ENCODE measurements at places on chromosomes 11 and 22.

GRCh38 chr11:12361682-12362081 is 15.7 kb upstream of the PARVA start:
- DNase-seq, result no peak

- DNase-seq, result no peak
Observed at GRCh38 chr22:19767427-19768341, 7.1 kb downstream of the TBX1 start.

GRCh38 chr11:74783241-74783871 is 34.7 kb downstream of the RNF169 start:
- DNase-seq, result no peak

DNA sequence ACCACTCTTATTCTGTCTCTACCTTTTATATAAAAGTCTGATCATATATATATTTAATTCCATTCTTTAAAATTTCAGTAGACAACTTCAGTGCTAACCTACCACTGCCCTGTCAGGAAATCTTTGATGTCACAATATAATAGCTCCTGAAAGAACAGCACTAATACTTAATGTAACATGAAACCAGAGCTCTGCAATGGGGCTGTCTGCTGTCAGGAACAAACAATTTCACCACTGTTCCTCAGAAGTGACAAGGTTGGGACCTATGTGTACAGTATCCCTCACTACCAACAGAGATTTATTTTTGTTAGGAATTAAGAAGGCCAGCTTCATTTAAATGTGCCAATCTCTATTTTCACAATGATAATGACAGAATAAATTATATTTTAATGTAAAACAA is 165.5 kb upstream of the C11orf58 start:
- no peak for DNase-seq

GRCh38 chr11:107777110-107777509 is 65.3 kb upstream of the SLN start:
- no peak for DNase-seq

DNA sequence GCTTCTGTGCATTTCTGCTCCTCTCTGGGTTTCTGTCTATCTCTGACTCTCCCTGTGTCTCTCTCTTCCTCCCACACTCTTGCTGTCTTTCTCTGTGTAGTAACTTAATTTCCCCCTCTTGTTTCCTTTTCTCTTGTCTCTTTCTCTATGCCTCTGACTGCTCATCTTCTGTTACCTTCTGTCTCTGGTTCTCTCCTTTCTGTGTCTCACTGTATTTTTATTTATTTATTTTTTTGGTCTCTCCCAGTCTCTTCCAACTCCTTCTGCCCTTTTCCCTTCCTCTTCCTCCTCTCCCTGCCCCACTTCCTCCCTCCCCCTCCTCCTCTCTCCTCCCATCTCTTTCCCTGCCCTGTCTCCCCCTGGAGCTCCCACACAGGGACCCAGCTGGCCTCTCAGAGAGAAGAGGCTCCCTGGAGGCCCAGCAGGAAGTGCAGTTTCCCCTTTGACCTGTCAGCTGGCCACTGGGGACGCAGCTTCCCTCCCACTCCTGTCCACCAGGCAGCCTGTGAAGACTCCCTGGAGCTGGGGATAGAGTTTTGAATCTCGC is 38.3 kb upstream of the MYH9 start:
- no peak for DNase-seq

DNA sequence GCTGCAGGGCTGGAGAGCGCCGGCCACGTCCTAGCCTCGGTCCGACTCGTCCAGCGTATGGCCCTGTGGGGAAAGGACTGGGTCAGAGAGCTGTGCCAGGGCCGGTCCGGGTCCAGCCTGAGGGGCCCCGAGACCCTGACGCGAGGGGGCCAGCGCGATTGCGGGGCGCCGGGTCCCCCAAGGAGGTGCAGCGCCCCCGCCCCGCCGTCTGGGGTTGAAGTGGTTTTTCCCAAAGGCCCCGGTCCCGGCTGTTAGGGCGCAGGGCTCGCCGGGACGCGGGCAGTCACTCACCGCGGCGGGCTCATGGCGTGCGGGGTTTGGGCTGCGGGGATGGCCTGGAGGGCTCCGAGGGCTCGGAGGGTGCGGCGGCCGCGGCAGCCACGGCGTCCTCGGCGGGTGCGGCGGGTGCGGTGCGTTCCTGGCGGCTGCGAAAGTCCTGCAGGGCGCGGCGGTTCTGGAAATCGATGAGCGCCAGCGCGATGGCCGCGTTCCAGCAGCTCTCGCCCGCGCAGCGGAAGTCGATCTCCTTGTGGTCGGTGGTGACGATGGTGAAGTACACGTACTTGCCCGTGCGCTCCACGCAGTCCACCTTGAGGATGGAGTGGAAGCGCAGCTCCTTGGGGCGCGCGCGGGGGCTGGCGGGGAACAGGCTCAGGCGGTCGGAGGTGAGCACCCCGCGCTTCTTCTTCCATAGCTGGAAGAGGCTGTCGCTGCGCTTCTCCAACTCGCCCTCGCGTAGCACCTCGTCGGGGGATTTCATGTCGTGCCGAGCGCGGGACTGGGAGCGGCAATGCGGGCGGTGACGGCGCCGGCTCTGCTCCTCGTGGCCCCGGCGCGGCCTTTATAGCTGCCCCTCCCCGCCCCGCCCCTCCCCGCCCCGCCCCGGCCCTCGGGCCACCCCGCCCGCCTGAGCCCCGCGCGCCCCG is at the start of gene PHLDA2:
TSS of gene PHLDA2 (minus strand) at position 816 of the 926 bp plus-strand sequence. CDS start at position 760, 56 bp downstream.
- DNase-seq, result no peak

DNA sequence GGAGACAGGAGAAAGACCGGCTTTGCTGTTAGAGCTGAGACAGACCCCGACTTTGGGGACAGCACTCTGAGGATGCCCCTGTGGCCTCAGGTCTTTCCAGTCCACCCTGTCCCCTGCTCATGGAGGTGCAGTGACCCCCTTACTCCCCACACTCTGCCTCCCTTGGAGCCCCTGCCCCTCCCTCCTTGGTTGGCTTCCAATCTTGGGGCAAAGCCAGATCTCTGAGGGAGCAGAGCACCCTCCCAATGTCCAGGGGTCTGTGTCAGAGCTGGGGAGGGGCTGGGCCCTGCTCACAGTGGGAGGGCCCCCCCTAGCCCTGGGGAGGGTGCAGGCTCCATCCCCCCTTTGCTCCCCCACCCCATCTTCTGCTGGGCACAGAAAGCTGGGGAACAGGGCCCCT is 50.0 kb downstream of the IGLL1 start:
- no peak for DNase-seq

DNA sequence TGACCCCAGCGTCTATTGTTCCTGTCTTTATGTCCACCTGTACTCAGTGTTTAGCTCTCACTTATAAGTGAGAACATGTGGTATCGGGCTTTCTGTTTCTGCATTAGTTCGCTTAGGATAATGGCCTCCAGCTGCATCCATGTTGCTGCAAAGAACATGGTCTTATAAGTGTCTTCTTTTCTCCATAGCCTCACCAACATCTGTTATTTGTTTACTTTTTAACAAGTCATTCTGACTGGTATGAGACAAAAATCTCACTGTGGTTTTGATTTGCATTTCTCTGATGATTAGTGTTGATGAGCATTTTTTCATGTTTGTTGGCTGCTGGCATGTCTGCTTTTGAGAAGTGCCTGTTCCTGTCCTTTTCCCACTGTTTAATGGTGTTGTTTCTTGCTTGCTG is 21.7 kb upstream of the SLN start:
- DNase-seq, result no peak

GRCh38 chr11:126410649-126411048 is 55.2 kb downstream of the ST3GAL4 start:
- no peak for DNase-seq

GRCh38 chr22:28594076-28594796 is 85.4 kb downstream of the TTC28 start:
- no peak for DNase-seq

- no peak for DNase-seq
Observed at GRCh38 chr11:78097666-78098385, 18.2 kb upstream of the NDUFC2 start.

- no peak for DNase-seq
Observed at GRCh38 chr11:10019906-10020682, 273.9 kb downstream of the SBF2 start.

GRCh38 chr11:86869531-86869930 is 69.2 kb downstream of the PRSS23 start:
- no peak for DNase-seq

DNA sequence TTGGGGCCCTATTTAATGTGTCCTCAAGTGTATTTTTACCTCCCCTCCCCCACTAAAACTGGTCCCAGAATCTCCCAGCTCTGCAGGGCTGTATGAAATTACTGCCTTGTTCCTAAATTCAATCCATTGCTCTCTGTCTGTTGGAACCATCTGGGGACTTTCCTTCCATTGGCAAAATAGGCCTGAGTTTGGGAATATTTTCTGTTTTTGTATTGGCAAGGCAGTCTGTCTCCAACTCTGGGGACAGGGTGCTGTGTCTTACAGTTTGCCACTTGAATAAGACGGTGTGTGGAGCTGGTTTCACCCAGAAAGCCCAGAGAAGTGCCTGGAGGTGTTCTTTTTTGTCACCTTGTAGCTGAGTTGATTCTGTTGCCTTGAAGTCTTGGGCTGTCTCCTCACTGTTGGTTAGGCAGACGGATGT is 1.3 kb downstream of the PACS1 start:
- no peak for DNase-seq

DNA sequence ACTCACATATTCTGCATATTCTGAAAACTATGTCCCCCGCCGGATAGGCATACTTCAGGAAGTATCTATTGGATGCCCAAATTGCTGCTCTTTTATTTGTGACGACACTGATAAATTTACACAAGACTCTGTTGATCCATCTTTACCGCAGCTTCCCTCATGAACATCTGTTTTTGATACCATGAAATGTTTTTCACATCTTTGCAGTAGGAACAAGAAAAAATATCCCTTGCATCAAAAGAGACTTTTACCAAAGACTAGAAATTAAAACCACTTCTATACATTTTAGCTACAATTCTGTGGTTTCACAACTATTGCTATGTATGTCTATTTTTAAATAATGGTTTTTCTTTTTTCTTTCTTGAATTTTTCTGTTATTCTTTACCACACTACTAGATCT is 15.3 kb downstream of the POU2AF2 start:
- DNase-seq, result no peak

DNA sequence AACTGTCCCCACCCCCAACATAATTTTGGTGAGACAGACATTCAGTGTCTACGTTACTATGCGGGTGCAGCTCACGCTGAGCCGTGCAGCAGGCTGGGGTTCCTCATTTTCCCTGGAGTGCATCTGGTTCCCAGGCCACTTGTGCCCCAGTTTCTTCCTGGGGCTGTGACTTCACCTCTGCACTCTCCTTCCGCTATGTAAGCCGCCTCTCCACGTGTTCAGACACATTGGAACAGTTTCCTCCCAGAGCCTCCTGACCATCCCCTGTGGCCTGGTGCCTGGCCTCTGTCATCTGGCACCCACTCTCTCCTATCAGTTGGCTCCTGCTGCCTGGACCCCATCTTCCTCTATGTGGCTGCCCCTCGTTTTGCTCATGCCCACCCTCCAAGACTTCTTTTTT is 46.2 kb upstream of the A4GALT start:
- DNase-seq, result no peak

DNA sequence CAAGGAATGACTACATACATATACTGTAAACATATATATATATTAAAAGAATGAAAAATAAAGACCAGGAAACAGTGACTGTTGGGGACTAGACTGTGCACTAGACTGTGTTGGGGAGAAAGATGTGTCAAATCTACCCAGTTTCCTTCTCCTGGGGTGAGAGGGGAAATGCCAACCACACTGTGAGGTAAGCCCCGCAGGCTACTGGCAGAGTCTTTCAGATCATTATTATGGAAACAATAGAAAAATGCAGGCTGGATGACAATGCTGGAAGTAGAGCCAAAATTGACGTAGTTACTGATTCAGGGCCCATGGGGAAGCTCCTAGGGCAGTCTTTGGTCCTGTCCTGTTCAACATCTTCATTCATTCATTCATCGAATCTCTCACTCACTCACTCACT is 101.4 kb downstream of the C11orf58 start:
- DNase-seq, result no peak

DNA sequence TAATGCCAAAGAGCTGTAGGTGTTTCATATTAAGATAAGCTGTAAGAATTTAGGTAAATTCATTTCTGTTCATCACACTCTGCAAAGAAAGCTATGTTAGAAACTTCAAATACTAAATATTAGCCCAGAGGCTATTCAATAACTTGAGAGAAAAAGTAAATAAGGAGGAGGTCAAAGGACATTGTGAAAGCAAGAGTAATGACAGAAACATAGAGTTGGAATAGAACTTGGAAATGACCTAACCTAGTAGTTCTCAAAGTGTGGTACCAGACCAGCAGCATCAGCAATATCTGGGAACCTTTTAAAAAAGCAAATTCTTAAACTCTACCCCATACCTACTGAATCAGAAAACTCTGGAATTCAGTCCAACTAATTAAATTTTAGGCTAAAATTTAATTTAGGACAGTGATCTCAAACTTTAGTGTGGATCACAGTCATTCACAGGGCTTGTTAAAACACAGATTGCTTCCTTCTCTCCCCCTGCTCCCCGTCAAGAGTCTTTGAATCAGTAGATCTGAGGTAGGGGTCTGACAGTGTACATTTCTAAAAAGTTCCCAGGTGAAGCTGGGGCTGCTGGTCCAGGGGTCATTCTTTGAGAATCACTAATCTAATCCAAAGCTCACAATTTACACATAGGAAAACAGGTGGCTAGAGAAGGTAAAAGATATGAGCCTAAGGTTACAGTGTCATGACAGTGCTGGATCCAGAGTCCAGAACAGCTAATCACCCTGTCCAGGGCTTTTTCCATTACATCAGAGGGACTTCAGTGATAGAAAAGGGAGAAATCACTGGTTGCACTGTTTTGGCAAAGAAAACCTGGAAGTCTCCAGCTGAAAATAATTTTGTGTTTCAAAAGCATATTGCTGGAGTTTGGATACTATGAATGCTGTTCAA is 241.1 kb downstream of the SOX6 start:
- no peak for DNase-seq

- DNase-seq, result no peak
Observed at GRCh38 chr11:117882311-117882905, 6.0 kb upstream of the FXYD6 start.

DNA sequence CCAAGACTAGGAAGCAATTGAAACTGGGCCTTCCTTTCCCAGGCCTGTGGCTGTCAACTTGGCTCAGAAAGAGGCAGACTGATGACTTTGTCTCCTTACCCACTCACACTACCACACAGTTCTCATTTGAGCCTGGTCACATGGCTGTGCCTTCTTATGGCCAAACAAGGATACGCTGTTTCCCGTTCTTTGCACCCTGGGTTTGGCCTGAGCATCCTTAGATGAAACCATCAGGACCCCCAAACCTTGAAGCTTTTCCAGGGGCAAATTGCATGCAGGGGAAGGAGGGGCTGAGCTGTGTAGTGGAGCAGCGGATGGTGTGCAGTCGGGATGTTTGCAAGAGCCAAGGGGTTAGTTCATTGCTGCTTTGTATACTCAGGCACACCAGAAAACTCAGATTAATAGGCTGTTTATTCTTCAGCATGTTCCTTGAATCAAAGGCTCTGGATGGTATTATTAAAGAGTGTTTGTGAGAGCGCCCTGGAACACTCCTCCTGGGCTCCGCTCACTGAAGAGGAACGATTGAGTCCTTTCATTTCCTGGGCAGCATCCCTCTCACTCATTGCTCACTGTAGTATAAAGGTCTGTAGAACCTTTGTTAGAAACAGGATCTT is 69.8 kb downstream of the ARFGAP2 start:
- DNase-seq, result no peak

- no peak for DNase-seq
Observed at GRCh38 chr11:28268925-28269324, 160.7 kb downstream of the METTL15 start.

- no peak for DNase-seq
Observed at GRCh38 chr11:66126808-66127555, 56.9 kb downstream of the PACS1 start.

GRCh38 chr11:60777106-60777505 is 8.0 kb upstream of the MS4A10 start:
- DNase-seq, result no peak
